ENCODE measurements at places on chromosomes 6 and 20.

- no peak for DNase-seq
These were observed 18.4 kb upstream of the PTPRK start for GRCh38 chr6:128538763-128539162.

GRCh38 chr6:30935018-30935417 is 3.0 kb upstream of the SFTA2 start:
- DNase-seq, result no peak

DNA sequence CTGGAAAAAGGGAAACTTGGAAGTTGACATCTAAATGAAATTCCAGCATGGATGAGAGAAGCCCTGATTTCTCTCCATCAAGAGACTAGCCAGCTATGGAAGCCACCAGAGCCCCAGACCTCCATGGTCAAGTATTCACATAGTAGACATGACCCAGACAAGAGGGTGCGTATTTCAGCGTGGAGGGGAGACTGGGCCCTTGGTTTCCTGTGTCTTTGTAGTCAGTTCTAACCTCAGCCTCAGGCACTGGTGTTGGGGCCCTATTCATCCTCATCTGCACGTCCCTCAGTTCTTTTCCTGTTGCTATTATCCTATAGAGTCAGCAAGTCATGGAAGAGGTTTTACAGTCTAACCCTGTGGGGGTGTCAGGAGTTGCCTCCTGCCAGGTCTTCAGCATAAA is 12.5 kb downstream of the GNL1 start:
- no peak for DNase-seq

DNA sequence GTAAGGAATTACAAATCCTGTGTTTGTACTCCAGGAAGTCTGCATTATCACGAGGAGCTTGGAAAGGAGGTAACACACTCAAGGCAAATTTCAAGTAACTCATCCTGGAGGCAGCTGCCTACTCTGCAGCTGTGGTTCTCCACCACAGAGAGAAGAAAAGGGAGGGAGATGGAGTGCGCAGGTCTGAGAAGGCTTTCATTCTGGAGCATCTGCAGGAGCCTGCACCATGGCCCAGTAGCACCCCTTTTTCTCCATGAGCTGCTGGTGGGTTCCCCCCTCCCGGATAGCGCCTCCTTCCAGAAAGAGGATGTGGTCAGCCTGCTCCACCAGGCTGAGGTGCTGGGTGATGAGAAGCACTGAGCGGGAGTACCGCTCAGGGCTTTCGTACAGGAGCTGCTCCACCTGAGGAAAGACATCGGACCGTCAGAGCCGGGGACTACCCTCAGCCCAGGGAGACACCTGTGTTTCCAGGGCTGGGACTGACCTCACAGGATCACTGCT is 1.6 kb upstream of the PSMB8 start:
- peak; percentile 50 for DNase-seq

DNA sequence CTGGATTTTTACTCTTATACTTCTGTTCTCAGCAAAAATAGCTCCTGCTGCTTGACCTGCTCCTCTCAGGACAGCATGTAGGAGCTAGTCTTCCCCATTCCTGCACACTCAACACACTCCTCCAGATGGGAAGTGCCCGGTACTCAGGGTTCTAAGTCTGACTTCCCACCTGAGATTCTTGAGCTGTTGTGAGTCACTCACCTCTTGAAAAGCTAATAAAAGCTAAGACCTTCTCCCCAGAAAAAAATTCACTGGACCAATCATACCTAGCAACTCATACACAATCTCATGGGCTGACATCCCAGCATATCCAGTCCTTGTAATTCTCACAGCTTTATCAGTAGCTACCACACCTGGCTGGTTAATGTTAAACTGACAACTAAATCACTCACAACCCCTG is 53.5 kb downstream of the TRPC4AP start:
- DNase-seq, result no peak

- DNase-seq, result no peak
These were observed 1110.3 kb upstream of the MAP3K7 start for GRCh38 chr6:91697010-91697695.

All from activated CD4-positive, CD25-positive, alpha-beta regulatory T cell treated with anti-CD3 and anti-CD28 coated beads, Interleukin-2, amount 50 U/mL, for 72 hours (primary cell).